ENCODE measurements at places on chromosomes 5 and 9.

DNA sequence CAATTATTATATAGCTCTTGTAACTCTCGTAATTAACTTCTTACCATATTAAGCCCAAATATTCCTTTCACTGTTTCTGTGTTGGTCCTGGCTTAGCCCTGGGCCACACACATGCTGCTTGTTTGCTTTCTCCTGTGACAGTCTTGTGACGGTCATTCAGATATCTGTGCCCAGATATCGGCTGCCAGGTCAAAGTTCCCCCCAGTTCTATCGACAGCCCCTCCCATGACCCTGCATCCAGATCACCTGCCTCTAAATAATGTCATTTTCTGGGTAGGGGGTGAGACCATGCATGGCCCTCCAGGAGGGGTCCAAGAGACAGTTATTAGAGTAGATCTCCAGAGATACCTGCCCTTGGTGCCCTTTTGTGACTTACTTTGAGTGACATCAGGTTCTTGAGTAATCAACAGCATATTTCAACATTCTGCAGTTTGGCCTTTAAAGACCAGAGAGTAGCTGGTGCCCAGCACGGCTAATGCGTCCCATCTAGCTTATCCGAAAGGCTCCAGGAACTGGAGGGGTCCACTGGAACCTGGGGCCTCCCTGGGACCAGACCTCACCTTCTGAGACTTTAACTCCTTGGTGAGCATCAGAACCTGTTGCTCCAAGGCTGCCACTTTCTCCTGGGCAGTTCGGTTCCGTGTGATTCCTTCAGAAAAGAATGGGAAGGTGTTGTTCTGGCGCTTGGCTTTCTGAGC lies 26.9 kb downstream of the TBC1D2 start:
- DNase-seq = no peak

GRCh38 chr5:139383993-139384590 lies 995 bp upstream of the SLC23A1 start:
- DNase-seq = no peak

GRCh38 chr9:88501086-88501485 lies 33.9 kb upstream of the NXNL2 start:
- DNase-seq = no peak

GRCh38 chr9:129340427-129341170 lies 162.5 kb upstream of the IER5L start:
- DNase-seq = no peak

DNA sequence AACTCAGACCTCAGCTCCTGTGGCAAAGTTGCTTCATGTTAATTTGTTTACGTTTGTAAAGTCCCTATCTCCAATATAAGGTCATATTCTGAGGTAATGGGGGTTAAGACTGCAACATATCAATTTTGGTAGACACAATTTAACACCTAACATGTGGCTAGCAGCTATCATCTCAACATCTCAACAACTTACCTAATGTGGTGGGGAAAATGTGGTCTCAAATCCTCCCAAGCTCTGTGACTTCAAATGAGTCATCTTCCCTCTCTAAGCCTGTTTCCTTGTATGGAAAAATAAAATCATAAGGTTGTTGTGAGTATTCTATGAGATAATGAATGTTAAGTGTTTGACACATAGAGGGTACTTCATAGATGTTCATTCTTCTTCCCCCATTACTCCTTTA lies 443.3 kb downstream of the CDK5RAP2 start:
- DNase-seq = peak; percentile 5

GRCh38 chr5:103617090-103617489 lies 54.5 kb upstream of the NUDT12 start:
- DNase-seq = no peak

- DNase-seq = no peak
Measured at GRCh38 chr5:153974813-153975163, 63.9 kb downstream of the FAM114A2 start.

- peak; percentile 55 for DNase-seq
Measured at GRCh38 chr5:177133853-177134696, 502 bp downstream of the NSD1 start.

DNA sequence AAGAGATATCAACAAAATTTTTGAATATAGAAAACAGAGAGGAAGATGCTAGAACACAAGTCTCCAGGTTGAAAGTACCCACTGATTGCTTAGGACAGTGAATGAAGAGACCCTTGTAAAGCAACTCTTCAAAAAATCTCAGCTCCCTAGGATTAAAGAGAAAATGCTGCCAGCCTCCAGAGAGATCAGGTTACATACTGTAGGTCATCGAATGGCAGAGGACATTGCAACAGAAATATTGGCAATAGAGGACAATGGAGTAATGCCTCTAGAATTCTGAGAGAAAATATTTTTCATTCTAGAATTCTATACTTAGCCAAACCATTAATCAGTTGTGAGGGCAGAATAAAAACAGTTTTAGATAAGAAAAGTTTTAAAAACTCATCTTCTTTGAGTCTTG lies 43.1 kb upstream of the ELL2 start:
- DNase-seq = no peak

- DNase-seq = peak; percentile 82
Measured at GRCh38 chr5:54390015-54390414, 65.5 kb upstream of the HSPB3 start.

DNA sequence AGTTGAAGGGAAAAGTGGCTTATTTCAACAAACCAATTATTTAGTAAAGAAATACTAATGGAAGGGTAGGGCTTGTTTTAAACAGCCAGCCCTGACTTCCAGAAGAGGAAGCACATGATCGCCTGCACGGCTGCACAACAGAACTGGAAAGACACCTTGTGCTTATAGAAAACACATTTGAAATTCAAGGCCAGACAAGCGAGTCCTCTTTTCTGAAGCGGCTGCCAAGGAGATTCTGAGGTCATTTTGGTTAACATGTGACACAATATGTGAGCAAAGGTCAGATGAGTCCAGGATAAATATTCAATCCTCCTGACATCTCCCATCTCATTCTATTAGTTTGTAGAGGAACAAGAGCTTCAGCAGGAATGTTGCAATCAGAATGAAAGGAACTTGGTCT lies 461.4 kb upstream of the ST8SIA4 start:
- no peak for DNase-seq

GRCh38 chr5:72848474-72849428 lies 32.3 kb downstream of the TNPO1 start:
- peak; percentile 32 for DNase-seq

DNA sequence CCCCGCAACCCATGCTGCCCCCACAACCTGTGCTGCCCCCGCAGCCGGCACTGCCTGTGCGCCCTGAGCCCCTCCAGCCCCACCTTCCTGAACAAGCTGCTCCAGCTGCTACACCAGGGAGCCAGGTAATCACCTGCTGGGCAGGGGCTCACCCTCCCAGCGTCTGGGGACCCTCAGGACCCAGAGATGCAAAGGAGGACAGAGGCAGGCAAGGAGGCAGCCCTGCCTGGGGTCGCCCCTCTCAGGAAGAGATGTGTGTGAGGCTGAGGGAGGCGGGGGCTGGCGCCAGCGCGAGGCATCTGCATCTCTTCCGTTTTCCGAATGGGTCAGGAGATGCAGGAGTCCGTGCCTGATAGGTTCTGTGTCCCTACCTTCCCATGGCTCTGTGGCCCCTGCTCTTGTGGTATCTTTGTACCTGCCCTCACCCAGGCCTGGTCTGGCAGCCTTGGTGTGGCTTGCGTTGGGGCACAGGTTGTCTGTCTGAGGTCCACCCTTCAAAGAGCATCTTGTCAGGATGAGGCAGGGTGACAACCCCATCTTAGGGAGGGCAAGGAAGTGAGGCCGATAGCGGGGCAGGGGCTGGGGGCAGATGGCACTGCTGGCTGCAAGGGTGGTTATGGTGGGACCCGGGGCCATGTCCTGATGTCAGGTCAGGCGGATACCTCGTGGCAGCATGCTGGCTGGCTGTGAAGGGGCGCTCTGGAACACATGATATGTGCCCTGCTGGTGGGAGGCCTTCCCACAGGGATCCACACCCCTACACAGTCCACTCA lies 75.7 kb downstream of the WNK2 start:
- no peak for DNase-seq

DNA sequence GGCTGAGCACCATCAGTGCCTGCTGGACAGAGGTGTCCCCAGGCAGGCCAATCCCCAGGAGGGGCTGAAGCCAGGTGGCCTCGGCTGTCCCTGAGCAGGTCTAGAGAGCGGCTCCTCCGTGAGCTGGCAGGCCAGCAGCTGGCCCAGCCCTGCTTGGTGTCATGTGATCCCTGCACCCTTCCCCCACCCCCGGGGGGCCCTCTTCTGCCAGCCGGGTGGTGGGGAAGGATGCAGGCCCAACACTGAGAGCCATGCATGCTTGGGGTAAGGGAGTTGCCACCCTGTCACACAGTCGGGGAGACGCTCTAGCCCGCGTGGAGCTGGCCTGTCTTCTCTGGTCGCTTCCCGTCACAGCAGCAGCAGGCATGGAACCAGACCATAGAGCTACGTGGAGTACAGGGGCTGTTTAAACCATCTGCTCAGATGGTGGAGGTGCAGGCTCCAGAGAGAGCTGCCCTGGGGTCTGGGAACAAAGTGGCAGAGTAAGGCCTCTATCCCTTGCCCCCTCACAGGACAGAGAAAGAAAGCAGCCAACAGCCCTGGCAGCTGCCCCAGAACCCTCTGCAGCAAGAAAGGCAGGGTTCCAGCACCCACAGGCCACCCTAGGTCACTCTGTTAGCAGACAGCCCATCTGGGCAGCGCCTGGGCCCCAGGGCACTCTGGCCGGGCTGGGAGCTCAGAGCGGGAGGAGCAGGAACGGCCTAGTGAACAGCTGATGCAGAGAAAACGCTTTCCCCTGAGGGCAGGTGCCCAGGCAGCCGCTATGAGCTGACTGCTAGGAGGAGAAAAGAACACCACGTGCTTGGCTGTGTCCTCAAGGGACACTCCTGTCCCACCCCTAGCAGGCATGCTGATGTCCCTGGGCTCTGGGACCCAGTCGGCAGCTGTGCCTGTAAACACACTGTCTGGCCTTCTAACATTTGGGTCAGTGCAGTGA lies 6.8 kb downstream of the RALGDS start:
- DNase-seq = no peak

- DNase-seq = no peak
Measured at GRCh38 chr5:149156435-149157083, 15.3 kb downstream of the ABLIM3 start.

- no peak for DNase-seq
Measured at GRCh38 chr9:79984429-79985067, 412.8 kb downstream of the TLE4 start.

DNA sequence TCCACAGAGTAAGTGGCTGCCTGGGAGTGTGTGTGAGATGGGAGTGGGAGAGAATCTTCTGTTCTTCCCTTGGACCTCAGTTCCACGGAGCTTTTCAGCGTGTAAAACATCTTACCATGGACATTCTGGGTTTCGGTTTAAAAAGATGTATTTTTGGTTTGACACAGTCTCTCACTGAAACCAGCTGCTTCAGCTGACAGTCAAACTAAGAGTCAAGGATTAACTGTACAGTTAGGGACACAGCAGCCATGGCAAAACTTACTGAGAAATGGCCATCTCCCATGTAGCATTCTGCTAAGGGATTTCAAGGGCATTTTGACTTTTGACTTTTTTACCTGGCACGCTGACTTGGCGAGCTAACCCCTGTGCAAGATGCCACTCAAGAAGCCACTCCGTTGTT lies 93.8 kb upstream of the IL12B start:
- DNase-seq = no peak

GRCh38 chr5:137101544-137101943 lies 397.6 kb downstream of the SPOCK1 start:
- DNase-seq = no peak

DNA sequence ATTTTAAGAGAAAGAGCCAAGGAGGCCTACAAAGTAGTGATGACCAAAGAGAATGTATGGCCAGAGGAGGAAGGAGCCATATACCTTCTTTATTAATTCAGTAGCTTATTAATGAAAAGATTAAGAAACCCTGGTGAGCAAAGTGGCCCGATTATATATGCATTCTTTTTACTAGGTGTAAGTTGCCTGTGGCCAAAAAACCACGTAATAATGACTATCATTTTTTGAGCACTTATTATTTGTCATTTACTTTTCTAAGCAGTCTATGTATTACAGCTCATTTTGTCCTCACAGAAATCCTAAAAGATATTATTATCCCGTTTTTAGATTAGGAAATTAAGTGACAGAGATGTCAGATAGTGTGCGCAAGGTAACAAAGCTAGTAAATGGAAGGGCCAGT lies 3.0 kb downstream of the CWC27 start:
- DNase-seq = no peak

GRCh38 chr5:154268073-154268472 lies 77.5 kb downstream of the GALNT10 start:
- no peak for DNase-seq

- no peak for DNase-seq
Measured at GRCh38 chr5:1552521-1553255, 28.9 kb upstream of the LPCAT1 start.

GRCh38 chr5:62310426-62311143 lies 4.6 kb downstream of the KIF2A start:
- no peak for DNase-seq

DNA sequence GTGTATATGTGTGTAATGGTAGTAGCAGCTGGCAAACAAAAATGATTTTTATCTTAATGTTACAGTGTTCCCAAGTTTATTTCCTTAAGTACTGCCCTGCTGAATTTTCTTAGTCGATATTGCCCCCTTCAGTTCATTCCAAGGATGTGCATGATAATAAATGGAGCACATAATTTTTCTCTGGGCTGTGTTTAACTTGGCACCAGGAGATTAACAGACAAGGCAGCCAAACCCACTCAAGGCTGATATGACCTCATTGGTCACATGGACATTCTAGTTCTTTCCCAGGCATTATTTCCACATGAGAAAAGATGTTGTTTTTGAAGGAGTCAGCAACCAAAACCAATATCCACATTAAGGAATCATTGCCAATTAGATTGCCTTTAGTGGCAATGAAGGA lies 61.8 kb downstream of the COX7C start:
- DNase-seq = peak; percentile 45

DNA sequence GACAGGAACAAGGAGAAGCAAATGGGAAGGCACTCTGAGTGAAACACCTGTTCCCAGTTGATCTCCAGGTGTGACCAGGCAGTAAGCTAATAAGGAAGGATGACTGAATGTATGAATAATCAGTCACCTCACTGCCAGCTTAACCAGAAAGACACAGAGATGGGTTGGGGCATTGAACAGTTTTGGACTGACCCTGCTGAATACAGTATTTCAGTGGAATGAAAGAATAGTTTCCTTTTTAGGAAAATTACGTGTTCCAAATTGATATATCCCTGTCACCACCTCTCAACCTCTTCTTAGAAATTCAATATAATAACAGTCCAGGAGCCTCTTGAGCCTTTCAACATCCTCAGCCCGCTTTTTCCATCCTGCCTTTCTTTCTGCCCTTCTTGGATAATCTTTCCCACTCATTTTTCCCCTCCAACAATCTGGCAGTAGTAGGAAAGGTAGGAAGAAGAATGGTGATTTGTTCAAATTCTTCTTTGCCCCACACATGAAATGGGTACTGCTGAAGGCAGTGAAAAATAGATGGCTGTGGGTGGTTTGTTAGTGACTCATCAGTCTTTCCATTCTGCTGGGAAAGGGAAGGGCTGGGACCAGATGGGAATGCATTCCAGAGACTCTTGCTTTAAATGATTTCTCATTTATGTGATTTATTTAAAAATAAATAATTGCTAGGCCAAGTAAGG lies 117.9 kb downstream of the ZSWIM6 start:
- DNase-seq = peak; percentile 87
